ENCODE measurements at places on chromosomes 4 and X.

GRCh38 chr4:169399976-169400767 lies 129.4 kb upstream of the SH3RF1 start:
- DNase-seq: no peak

DNA sequence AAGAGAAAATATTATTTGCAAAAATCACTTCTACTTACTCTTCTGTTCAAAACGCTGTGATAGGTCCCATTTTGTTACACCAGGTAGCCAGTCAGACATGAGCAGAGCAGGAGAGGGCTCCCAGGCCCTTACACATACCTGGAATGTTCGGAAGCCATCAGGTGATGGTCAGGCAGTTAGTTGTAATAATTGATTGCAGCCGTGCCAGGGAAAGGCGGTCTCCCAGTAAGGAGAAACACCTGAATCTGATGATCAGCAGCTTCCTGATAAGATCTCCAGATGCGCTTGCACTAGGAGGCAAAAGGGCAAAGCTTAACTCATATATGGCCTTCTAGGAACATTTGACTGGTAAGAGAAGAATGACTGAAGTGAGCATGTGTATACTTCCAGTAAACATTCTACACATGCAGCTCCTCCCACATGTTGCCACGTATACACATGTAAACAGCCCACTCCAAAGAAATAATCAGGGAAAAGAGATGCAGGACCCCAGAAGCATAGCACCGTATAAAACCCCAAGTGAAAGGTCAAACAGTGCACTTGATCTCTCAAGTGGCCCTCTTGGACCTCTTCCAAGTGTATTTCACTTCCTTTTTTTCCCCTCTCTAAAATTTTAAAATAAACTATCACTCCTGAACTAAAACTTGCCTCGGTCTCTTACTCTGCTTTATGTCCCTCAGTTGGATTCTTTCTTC lies 1338.0 kb downstream of the FSTL5 start:
- no peak for DNase-seq

GRCh38 chr4:53905941-53906377 lies 158.4 kb downstream of the CHIC2 start:
- peak; percentile 77 for DNase-seq

DNA sequence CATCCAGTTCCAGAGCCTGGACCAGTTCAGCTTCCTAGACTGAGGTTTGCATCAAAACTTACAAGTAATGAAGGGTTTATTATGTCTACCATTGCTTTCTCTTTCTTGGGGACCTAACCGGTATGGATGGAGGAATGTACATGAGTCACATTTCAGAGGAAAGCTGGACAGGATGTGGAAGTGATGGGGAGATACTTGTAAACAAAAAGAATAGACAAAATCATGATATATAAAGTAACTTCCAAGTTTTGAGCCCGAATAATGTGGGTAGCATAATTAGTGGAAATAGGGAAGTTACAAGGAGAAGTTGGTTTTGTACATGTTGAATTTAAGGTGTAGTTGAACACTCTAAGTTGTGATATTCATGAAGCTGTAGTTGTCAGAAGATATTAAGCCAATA lies 15.0 kb downstream of the FNIP2 start:
- no peak for DNase-seq

- DNase-seq: peak; percentile 60
These were observed 125.2 kb downstream of the STIM2 start for GRCh38 chr4:26985873-26986272.

- DNase-seq: no peak
These were observed 686.7 kb downstream of the PDHA2 start for GRCh38 chr4:96526625-96527024.

GRCh38 chrX:38271154-38271716 lies 50.6 kb upstream of the SRPX start:
- no peak for DNase-seq

GRCh38 chrX:132563976-132564375 lies 75.1 kb upstream of the MBNL3 start:
- DNase-seq: no peak

DNA sequence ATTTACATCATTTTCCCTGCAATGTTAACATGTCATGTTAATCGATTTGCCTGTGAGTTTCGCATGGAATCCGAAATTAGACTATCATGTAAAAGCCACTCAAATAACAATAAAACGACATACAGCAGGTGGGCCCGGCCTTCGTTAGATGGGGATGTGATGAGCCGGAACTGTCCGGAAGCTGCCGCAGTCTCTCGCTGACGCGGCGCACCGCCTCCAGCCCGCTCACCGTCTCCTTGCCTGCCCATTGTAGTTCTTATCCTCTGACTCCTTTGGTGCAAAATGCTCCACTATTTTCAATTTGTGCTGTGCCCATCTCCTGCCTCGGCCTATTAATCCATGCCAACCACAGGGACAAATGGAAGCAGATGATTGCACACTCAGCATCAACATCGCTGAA lies 877.5 kb upstream of the TENM3 start:
- DNase-seq: no peak

- no peak for DNase-seq
These were observed 76.2 kb upstream of the S100G start for GRCh38 chrX:16573781-16574180.

DNA sequence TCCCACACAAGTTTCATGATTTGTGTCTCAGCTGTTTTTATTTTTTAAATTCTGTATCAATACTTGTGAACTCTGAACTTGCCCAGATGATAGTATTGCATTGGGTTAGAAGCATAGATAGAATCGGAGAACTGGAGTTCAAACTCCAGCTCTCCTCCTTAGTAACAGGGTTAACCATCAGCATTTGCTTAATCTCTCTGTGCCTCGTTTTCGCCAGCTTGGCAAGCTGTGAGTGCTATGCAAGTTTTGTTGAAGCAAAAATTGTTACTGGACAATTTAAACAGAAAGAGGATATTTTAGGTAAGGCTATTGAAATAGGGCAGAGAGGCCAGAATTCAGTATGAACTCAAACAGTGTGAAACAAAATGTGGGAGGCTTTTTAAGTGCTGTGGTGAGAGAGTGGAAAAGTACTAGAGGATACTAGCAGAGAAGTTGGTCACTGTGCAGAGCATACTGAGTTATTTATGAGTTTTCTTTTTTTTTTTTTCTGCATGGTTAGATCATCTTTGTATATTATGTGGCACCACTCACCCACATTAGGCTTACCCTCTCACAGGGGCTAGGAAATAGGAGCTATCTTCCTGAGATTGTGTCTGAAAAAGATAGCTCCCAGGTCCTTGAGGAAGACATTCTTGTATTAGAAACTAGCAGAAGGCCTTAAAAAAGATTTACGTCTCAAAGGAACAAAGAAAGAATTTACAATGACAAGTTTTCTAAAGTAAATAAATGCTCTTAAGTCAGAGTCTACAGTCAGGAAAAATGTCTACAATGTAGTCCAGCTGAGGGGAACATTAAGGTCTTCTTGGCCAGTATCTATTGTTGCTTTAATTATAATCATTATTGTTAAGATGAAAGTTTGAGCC lies 1126.6 kb downstream of the FAT4 start:
- no peak for DNase-seq

DNA sequence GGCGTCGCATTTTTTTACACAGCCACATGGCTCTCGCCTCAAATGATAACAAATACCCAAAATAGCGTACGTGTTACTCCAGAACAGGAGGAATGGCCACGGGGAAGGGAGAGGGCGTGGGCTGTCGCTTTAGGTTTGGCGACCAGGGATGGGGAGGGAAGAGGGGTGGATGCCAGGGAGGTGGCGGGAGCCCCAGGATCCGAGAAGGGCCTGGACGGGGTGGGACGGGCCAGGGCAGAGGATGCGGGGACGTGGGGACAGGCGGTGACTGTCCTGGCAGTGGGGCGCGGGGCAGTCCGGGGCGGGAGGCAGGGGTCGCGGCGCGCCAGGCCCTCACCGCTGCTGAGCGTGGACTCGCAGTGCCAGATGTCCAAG lies 631 bp downstream of the TMEM47 start:
- DNase-seq: no peak

DNA sequence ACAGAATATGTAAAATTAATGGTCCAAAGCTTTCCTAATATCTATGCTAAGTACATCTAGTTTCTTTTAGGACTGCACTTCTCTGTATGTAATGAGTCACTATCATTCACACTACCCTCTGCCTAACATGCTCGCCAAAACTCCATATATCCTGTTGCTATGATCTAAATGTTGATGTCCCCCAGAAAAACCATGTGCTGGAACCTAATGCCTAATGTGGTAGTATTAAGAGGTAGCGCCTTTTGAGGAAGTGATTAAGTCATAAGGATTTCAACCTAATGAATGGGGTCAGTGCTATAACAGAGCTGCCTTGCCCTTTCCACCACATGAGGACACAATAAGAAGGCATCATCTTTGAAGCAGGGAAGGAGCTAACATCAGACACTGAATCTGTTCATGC lies 34.9 kb upstream of the NFKB1 start:
- peak; percentile 7 for DNase-seq

- DNase-seq: no peak
These were observed 420 bp downstream of the CC2D2A start for GRCh38 chr4:15470128-15470475.

GRCh38 chr4:13168326-13168725 lies 315.8 kb downstream of the RAB28 start:
- DNase-seq: no peak

DNA sequence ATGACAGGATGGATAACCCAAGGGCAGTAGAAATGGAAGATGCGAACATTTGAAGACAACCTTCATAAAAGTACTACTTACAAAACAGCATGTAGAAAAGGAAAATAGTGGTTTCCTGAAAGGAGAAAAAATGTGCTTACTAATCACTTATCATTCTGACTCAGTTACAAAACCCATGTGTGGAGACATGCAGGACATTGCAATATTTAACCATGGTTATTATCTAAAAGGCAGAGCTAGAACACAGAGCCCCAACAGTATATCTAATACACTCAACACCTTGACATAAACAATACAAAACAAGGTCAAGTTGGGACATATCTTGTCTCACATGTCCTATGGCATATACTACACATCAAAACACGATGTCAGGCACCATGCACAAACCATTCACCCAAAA lies 55.9 kb downstream of the EIF4E start:
- DNase-seq: peak; percentile 51

GRCh38 chrX:136671006-136671610 lies 23.1 kb downstream of the CD40LG start:
- no peak for DNase-seq

DNA sequence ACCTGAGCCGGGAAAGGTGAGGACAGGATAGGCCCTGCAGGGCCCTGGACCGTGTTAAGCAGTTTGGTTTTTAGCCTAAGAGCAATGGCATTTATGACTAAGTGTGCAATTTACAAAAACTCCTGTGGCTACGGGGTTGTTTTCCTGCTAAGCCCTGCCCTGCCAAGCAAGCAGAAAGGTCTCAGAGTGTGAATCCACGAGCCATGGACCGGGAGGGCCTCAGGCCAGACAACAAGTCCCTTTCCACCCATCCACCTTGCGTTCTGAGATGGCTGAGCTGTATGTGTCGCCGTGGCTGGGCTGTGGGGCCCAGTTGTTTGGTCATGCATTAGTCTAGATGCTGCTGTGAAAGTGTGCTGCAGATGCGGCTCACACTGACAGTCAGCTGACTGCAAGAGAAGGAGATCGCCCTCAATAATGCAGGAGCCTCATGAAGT lies 33.9 kb upstream of the AFAP1 start:
- DNase-seq: no peak

GRCh38 chr4:80101792-80102116 lies 28.7 kb upstream of the ANTXR2 start:
- no peak for DNase-seq

DNA sequence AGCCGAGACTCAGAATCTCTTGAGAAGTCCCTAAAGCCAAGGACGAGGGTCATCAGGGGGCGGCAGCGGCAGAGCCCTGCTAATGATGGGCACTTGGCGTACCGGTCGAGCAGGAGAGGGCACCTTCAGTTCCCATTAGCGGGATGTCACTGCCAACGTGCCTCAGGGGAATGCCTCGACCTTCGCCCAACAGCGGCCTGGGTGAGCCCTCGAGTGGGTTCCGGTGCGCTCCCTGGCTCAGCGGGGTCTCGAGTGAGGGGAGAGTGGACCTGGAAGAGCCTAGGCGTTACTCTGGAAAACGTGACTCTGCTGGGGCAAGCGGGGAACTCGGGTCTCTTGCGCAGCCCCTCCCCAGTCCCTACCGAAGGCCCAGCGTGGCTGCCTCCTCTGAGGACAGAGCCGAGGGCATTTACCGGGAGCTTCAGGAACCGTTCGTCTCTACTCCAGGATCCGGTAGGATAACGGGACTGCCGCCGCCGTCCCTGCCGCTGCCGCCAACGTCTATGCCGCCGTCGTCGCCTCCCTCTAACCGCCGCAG lies 36.9 kb downstream of the PGRMC1 start:
- DNase-seq: no peak

- peak; percentile 13 for DNase-seq
These were observed 73.7 kb upstream of the ACSL1 start for GRCh38 chr4:184899261-184900134.

GRCh38 chr4:76276813-76277212 lies 25.3 kb downstream of the FAM47E start:
- DNase-seq: no peak

- DNase-seq: peak; percentile 26
These were observed 8.9 kb downstream of the EIF4E start for GRCh38 chr4:98919996-98920395.

GRCh38 chrX:31279359-31279758 lies 207.5 kb upstream of the FTHL17 start:
- DNase-seq: peak; percentile 5

- peak; percentile 9 for DNase-seq
These were observed 126.0 kb upstream of the PAQR3 start for GRCh38 chr4:79065262-79065661.

DNA sequence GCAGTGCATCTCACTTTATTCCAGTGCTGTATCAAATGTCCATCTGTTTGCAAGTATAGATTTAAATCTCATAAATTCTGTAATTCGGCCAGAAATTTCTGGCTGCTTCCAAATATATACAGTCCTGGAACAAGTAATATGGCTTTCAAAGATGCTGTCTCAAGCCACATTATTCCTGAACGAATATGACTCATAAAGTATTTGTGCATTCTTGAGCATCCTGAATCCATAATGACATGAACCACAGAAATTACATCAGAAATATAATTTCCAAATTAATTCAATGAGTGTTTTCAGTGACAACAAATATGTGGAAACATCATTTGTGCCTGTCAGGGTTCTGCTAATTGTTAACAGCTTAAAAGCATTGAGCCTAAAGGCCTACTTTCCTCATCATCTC lies 140.9 kb upstream of the HPGD start:
- DNase-seq: no peak

DNA sequence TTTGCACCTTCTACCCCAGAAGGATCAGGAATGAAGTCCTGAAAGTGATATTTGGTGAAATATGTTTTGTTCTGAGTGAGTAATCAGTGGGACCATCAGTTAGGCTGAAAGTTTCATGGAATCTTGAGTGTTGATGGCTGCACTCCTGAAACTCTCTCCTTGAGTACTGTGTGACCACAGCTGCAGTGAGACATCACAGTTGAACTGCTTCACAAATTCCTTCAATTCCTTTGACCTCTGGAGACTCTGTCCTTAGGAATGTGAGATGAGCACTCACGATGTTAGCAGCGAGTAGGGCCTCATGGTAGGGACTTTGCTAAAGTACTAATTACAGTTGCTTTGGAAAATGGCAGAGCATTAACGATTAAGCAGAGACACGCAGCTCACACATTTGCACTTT lies 142.9 kb upstream of the SLC4A4 start:
- no peak for DNase-seq
